ENCODE measurements at places on chromosomes 1 and 21.

DNA sequence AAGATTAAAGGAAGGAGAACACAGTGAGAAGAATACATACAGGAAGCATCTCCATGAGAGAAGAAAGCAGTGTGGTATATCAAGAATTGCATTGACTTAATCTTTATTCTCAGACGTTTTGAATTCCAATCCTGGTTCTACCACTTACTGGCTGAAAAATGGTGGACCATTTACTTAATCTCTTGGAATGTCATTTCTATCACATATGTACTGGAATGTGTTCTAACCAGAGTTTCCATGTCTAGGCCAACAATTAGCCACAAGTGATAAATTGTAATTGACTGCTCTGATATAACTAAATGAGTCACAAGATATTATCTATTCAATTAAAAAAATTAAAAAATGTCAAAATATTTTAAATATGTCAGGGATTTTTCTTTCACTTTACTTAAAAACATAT lies 626.1 kb downstream of the PTPRC start:
- no peak for DNase-seq

- DNase-seq, result peak; percentile 68
Measured at GRCh38 chr1:13965770-13966398, 265.9 kb downstream of the PRDM2 start.

- no peak for DNase-seq
Measured at GRCh38 chr1:220970311-220970710, 91.1 kb downstream of the HLX start.

DNA sequence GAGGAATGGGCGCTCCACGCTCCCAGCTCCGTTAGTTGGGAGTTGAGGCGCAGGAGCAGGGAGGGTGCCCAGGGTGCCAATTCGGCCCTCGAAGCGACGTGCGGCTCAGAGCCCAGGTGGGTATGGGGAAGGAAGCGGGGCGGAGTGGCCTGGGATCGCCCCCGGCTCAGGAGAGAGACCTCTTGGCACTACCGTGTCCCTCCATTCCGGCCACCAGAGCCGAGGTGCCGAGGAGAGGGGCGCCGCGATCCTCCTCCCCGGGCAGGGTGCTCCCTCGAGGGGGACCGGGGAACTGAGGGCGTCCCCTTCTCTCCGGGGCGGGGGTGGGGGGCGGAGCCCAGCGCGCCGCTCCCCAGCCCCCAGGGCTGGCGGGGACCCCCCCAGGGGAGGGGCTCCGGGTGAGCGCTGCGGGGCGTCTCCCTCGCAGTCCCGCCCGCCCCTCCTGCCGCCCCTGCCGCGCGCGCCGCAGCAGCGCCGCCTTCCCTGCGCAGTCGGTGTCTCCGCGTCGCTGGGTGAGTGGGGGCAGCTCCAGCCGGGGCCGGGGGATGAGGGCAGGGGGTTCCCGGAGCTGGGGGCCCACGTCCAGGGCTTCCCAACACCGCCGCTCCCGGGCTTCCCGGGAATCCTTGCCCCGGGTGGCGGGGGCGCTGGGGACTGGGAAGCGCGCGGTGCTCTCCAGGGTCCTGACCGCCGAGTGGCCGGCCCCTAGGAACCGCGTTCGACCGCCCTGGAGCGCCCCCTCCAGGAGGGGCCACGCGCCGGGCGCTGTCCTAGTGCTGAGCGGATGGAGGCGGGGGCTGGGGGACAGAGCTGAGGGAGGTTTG lies at the start of gene HPCA:
TSS of gene HPCA (plus strand) at position 488 of the 824 bp plus-strand sequence. CDS start 2,408 bp downstream, outside the sequence.
- DNase-seq, result peak; percentile 42

- DNase-seq, result no peak
Measured at GRCh38 chr1:198333744-198334143, 176.9 kb downstream of the NEK7 start.

DNA sequence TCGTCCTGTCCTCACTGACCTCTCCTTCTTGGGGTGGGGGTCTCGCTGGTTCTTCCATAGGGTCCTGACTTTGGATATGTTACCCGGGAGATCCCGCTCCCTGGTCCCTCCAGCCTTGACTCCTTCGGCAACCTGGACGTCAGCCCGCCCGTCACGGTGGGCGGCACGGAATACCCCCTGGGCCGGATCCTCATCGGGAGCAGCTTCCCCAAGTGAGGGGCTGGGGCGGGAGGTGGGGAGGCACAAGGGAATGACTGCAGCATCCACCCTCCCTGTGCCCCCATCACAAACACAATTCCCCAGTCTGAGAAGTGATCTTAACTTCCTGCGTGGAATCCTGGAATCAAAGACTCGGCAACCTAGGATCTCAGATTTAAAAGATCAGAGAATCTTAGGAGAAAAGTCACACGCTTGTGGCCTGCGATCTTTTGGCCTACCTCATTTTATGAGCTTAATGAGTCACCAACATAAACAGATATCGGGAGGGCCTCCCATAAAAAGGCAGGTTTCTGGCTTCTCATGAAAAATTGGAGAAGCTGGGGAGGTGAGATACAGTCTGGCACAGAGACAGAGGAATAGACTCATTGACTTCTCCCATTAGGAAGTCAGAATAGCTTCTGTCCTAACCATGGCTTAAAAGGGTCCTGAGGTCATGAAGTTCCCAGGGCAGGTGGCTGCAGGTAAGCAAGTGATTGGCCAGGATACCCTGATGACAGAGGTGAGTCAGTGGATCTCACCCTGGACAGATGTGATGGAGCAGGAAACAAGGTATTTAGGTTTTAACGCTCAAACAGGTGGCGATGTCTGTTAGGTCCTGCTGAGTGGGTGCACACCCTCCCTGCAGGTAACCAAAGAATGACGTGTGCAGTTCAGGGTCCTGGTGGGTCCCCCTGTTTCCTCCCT lies 15.9 kb upstream of the PADI3 start:
- no peak for DNase-seq

DNA sequence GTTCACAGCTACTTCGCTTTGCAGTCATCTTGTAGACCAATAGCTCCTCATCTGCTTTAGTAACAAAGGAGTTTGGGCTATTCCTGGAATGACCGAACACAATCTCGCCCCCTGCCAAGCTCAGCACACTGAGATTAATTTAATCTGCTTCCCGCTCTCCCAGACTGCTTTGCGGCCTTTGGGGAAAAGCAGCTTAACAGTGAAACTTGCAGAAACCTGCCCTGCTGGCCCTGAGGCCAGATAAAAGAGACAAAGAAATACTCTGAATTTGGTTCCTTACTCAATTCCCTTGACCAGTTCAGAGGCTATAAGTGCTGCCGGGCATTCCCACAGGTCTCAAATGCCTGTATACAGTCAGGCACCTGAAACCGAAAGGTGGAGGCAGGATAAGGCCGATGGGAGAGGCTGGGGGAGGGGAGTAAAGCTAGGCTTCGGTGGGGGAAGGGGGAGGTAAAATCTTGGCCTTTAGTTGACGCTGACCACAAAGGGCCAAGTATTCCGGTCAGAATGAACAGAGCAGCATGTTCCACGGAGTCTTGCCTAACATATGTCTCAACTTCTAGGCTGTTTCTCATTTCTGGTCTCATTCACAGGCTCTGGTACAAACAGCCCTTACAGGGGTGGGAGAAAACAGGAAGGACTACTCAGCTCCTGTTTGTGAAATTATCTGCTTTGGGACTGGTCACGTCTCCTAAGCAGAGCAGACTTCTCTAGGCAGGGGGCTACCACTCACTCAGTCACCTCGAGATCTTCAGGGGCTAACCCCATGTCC lies 17.7 kb upstream of the A3GALT2 start:
- DNase-seq, result no peak

DNA sequence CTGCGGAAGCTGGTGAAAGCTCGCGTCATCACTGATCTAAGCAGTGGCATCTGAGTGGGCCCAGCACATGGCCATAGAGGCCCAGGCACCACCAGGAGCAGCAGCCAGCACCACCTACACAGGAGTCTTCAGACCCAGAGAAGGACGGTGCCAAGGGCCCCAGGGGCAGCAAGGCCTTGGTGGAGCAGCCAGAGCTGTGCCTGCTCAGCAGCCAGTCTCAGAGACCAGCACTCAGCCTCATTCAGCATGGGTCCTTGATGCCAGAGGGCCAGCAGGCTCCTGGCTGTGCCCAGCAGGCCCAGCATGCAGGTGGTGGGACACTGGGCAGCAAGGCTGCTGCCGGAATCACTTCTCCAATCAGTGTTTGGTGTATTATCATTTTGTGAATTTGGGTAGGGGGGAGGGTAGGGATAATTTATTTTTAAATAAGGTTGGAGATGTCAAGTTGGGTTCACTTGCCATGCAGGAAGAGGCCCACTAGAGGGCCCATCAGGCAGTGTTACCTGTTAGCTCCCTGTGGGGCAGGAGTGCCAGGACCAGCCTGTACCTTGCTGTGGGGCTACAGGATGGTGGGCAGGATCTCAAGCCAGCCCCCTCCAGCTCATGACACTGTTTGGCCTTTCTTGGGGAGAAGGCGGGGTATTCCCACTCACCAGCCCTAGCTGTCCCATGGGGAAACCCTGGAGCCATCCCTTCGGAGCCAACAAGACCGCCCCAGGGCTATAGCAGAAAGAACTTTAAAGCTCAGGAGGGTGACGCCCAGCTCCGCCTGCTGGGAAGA lies 3.2 kb upstream of the ARTN start:
- DNase-seq, result no peak

GRCh38 chr1:179706339-179706941 lies 36.7 kb upstream of the FAM163A start:
- DNase-seq, result peak; percentile 63

DNA sequence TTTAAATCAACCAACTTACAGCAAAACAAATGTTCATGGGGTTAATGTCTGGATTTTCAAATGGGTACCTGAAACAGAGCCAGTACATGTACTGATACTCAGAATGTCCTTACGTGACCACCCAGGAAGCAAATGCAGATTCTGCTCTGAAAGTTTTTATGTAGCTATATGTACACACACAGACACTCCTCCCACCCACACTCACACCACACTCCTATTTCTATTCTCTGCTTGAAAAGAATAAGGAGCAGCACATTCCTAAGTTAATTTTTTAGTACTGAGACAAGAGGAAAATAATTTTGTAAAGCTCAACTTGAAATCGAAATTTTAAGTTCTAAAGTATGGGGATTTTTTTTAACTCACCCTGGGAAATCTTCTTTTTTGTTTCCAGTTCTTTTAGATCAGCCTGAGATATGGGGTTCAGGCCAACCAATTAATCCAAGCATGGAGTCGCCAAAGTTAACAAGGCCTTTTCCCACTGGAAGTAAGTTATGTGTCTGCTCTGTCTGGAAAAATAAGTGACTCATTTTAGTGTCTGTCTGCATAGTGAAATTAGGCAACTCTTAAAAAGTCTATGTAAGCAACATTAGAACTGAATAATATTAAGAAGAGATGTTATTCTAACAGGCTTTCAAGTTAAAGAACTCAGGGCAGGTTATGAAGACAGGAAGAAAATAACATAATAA lies 75.5 kb upstream of the DYNLT5 start:
- DNase-seq, result no peak

DNA sequence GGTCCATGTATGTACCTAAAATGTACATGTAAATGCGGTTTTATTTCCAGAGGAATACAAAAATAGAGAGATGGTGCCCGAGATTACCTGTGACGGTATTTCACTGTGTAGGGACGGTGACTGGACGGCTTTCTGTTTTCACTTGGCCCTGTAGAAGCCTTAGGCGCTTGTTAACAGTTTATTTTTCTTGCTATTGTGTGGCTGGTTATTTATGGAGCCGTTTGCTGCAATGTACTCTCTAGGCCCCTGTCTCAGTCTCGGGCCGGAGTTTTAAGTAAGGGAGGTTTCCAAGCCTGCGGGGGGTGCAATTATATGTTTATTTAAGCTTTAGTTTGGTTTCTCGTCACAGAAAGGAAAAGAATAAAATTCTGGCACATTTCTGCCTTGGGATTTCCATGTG lies 413 bp downstream of the EFCAB7 start:
- DNase-seq, result no peak

- DNase-seq, result no peak
Measured at GRCh38 chr1:209416716-209417115, 166.8 kb upstream of the CAMK1G start.

DNA sequence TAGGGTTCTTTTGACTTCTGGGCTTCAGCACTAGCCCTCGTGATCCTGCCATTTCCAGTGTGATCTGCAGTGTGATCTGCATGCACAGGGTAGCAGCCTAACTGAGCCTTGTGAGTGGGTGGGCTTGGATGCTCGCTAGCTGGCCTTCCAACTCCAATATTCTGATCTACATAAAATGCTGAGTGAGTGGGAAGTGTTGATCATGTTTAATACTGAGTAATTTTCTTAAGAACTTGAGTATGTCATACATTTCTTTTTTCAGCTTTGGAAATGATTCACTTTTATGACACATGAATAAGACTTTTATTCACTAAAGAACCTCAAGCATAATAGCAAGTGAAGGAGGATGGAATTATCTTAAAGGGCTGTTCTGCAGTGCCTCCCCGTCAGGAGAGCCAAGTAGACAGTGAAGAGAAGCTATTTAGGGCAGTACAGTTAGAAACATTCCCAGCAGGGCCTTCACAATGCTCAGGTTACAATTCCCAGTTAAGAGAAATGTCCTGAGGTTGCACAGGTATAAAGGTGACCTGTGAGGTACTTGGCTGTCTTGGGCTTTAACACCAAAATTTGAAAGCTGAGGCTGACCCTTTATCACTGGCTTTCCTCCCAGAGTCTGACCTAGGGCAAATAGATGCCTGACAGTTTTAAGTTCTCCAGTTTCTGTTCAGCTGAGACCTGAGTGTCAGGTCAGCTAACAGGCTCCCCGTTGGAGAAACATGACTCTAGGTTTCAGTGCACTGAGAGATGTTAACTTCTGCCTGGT lies 29.1 kb upstream of the LRRC8C start:
- peak; percentile 52 for DNase-seq

GRCh38 chr21:44681152-44681551 lies 811 bp downstream of the KRTAP12-1 start:
- DNase-seq, result no peak

GRCh38 chr1:230549625-230550024 lies 92.7 kb upstream of the COG2 start:
- DNase-seq, result no peak

DNA sequence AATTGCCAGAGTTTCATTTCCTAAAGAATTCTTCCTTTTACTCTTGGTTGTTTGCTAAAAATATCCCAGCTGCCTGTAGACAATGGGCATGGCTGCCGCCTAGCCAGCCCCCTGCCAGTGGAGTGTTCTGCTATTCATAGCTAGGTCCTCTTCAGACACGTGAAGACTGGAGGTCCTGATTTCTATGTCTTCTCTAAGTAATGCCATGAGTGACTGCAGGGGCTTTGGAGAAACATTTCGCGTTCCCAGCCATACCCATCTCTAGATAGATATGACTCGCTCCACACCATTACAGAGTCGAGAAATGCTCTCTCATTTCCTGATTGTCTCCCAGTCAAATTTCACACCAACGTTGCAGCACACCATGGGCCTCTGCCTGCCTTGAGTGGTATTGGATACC lies 99.5 kb upstream of the BACE2 start:
- no peak for DNase-seq

GRCh38 chr21:38351961-38352521 lies 95.2 kb downstream of the KCNJ15 start:
- peak; percentile 16 for DNase-seq

- DNase-seq, result no peak
Measured at GRCh38 chr1:243288062-243288461, 32.2 kb downstream of the SDCCAG8 start.
